Mononuclear cell (primary cell): ENCODE measurements at places on chromosomes 3 and 15. TPM values are rescaled to one million over a fixed set of nuclear protein-coding genes. Genes with fewer than 3 reads are reported as not detected.

Gene UBA7
- 57.9 TPM for total RNA-seq

Gene CPB1
- total RNA-seq, result not detected

Gene GLCE
- 3.7 TPM for total RNA-seq

Gene CAMK2N2
- total RNA-seq, result not detected

Gene PLD1
- total RNA-seq, result 10.4 TPM

Gene STOML1
- total RNA-seq, result 2.2 TPM

Gene AQR
- 38.4 TPM for total RNA-seq

Gene CPN2
- total RNA-seq, result not detected

Gene SPESP1
- 0.21 TPM for total RNA-seq

Gene GOLGA6D
- total RNA-seq, result not detected

Gene SOX2
- total RNA-seq, result under 0.01 TPM

Gene GOLGA6L7
- not detected for total RNA-seq

Gene ALS2CL
- 5.4 TPM for total RNA-seq

Gene GATM
- 2.3 TPM for total RNA-seq

Gene POLQ
- 0.42 TPM for total RNA-seq

Gene MUSTN1
- total RNA-seq, result 2.1 TPM
